T-helper 1 cell (primary cell): ENCODE measurements at places on chromosomes 1 and 21.
A peak's percentile ranks its signal among the peaks of the same experiment; 100 is the strongest.

DNA sequence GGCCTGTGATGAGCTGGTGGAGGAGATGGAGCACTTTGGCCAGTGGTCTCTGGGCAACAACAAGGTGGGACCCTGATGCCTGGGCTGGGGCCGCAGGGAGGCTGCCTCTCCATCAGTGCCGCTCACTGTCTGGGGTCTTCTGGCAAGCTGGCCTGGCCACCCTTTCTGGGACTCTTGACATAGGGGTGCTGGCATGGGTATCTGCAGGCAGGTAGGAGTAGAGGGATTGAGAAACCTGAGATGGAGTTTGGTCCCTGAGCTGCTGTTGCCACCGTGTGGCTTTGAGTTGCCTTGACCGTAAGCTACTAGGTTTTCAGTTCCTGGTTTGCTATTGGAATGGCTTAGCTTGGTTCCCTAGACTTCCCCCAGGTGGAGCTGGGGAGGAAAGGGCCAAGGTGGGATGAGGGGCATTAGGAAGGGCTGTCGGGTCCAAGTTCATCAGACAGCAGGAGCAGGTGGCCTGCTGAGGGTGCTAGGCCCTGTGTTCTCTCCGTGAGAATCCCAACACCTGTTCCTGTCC is 13.2 kb upstream of the MFN2 start:
- DNase-seq, result peak; percentile 26

GRCh38 chr21:14483296-14483695 is 62.8 kb downstream of the SAMSN1 start:
- no peak for DNase-seq

DNA sequence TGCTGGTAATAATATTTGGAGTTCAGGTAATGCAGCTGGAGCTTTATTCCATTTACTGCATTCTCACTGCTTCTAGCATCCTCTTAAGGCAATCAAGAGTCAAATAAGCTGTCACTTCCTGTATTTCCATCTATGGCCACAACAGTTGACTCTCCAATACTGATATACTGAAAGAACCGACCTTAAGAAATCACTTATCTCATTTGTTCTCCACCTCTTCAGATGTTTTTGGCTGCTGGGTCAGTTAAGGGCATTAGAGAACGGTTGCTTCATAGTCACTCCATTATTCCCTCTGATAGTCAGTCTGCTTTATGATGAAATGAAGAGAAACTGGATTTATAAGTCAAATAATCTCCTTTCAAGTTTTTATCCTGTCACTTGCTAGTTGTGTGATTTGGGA is 14.2 kb upstream of the RGS4 start:
- no peak for DNase-seq

DNA sequence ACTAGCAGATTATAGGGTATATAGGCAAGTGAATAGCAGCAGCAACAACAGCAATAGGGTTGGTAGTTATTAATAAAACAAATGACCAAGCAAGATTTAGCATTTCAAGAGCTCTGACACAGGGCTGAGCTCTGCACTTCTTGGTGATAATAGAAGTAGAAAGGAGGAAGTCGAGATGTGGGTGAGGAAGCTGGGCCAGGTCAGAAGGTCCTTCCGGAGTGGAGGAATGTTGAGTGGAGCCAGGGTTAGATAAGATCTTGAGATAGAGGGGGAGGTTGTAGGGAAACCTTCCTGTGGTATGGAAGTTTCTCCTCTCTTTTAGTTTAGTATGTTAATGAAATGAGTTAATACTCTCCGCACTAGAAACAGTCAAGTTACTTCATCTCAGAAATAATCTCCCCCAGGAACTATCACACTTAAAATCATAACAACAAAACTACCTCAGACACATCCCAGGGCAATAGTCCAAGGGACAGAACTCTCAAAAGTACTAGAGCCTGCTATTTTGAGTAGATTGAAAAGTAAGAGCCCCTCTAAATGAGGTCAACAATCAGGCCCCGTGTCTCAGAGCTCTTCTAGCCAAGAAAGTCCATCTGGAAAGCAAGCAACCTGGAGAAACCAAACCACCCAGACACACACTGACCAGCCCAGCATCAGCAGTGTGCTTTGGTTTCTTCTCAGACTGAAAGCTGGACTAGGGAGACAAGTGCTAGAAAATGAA is 45.4 kb upstream of the ATP1B1 start:
- DNase-seq, result no peak

GRCh38 chr1:6220236-6220635 is 14.3 kb downstream of the RNF207 start:
- no peak for DNase-seq

DNA sequence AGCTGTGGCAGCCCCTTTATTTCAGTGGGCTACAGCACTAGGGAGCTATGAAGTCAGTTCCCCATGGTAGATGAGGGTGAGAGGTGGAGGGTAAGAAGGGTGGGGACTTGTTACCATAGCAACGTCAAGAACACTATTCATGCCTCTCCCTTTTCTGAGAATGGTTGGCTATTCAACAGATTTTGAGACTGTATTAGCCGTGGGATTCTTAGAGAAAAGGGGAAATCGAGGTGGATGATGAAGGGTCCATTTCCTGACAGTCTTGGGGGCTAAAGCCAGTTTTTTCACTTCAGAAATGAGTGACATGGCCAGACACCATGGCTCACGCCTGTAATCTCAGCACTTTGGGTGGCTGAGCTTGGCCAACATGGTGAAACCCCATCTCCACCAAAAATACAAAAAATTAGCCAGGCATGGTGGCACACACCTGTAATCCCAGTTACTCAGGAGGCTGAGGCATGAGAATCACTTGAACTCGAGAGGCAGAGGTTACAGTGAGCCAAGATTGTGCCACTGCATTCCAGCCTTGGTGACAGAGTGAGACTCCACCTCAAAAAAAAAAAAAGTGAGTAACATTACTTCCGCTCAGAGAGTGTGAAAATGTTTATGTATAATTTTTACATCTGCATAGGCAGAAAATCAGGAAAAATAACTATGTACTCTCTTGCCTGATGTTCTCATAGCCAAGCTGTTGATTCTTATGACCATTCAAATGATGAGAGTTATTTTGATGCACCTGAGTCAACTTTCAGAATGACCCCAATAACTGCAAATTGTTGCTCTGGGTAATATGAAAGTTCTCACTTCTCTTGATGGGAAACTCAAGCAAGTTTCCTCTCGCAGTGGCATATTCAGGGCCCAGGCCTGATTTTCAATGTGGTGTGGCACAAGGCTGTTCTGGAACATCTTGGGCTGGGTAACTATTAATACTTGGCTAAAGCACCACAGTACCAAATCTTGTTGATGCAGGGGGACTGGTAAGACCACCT is 23.2 kb upstream of the RGSL1 start:
- no peak for DNase-seq

GRCh38 chr1:29849038-29849750 is 612.9 kb downstream of the PTPRU start:
- DNase-seq, result peak; percentile 45

DNA sequence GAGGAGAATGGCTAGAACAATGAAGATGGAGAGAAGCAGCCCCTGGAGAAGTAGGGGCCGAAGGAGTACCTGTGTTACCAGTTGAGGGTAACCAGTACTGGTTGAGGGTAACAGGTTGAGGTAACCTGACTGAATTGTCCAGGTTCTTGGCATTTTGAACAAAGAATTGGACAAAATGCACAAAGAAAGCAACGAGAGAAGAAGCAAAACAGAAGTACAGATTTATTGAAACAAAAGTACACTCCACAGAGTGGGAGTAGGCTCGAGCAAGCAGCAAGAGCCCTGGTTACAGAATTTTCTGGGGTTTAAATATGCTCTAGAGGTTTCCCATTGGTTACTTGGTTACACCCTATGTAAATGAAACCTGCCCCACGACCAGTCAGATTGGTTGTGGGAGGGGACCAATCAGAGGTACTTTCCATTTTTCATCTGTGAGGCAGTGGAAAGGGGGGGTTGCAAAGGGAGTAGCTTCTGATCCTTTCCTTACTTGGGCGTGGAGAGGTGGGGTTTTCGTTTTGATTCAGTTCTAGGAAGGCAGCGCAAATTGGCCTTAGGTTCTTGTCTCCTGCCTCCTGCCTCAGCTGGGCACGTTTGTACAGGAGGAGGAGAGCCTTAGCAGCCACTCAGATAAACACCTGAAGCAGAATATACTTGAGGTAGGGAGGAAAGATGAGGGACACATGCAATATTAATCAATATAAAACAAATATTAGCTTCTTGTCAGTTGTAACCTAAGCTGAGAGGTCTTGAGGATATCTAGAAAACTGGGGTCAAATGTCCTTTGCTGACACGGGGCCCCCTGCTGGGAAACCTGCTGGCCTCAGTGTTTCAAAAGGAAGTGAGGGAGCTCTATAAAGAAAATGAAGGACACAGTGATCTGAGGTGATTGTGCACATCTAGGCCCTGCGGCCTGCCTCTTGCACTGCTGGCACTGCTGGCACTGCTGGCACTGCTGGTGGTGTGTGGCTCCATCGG is 14.3 kb upstream of the LSM10 start:
- no peak for DNase-seq

- peak; percentile 97 for DNase-seq
These were observed at the start of the genes GNG5 and SPATA1 for GRCh38 chr1:84506002-84506728. Gene GNG5 (minus strand): TSS chr1:84506581. CDS start chr1:84506091, 490 bp downstream. Gene SPATA1 (plus strand): TSS chr1:84506386. CDS start chr1:84516360, 9,974 bp downstream.

GRCh38 chr1:116474921-116475849 is 95.6 kb downstream of the CD58 start:
- DNase-seq, result no peak

- no peak for DNase-seq
These were observed 27.9 kb downstream of the ZBED6 start for GRCh38 chr1:203823306-203823705.

DNA sequence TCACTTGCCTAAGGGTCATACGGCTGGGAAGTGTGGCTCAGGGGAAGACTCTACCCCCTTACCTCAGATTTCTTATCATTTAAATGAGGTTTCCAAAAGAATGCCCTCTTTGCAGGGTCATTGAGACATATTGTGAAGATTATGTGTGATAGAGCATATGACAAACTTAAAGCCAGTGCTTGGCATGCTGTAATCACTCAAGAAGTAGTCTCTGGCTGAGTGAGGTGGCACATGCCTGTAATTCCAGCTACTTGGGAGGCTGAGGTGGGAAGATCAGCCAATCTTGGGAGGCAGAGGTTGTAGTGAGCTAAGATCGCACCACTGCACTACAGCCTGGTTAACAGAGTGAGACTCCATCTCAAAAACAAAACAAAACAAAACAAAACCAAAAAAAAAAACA is 7.5 kb upstream of the LDLRAD2 start:
- no peak for DNase-seq

GRCh38 chr1:24027838-24028468 is 47.8 kb upstream of the SRSF10 start:
- peak; percentile 13 for DNase-seq

GRCh38 chr1:104671684-104672353 is 922.1 kb downstream of the AMY1C start:
- no peak for DNase-seq

GRCh38 chr21:37358397-37358796 is 8.2 kb upstream of the DYRK1A start:
- DNase-seq, result no peak

- DNase-seq, result no peak
These were observed 47.6 kb downstream of the PIK3R3 start for GRCh38 chr1:46084553-46085451.

GRCh38 chr1:165376041-165376810 is 19.7 kb upstream of the LMX1A start:
- DNase-seq, result no peak

DNA sequence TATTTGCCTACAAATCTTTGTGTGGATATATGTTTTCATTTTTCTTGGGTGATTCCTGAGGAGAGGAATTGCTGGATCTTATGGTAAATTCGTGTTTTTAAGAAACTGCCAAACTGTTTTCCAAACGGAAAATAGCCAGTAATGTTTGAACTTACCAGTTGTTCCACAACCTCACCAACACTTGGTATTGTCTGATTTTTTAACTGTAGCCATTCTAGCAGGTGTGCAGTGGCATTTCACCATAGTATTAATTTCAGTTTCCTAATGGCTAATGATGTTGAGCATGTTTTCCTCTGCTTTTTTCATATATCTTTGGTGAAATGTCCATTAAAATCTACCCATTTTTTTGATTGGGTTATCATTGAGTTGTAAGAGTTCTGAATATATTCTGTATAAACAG is 56.6 kb downstream of the RPS6KC1 start:
- DNase-seq, result no peak

- DNase-seq, result no peak
These were observed 153.1 kb upstream of the CXADR start for GRCh38 chr21:17359781-17360180.

- no peak for DNase-seq
These were observed 35.7 kb upstream of the SUCO start for GRCh38 chr1:172497230-172497629.

DNA sequence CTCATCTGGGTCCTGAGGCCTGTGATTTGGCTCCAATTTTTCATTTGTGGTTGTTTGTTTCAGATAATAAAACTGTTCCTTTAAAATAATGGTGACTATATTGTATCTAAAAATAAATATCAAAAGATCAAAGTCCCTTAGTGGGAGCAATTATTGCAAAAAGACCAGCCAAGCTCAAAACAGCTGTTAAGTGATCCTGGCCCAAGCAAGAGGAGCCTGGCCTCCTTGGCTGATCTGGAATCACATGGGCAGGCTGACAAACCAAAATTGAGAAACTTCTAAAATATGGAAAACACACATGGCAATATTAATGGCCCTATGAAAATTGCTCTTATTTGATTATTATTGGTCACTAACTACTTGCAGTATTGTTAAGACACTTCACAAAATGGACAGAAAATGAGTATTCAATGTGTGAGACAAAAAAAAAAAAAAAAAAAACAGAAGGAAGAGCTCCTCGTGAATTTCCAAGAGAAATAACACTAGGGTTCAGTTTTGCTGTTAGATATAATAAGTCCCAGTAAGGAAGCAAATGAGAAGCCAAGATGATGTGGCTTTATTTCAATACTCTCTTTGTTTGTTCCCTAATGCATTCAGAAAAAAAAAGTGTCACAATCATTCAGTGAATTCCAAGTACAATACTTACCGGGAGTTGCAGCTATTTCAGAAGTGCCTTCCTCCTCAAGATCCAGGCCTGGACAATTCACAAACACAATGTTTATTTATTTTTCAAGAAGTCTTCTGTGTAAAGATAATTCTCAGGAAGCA is 105.1 kb downstream of the SEC16B start:
- DNase-seq, result no peak

DNA sequence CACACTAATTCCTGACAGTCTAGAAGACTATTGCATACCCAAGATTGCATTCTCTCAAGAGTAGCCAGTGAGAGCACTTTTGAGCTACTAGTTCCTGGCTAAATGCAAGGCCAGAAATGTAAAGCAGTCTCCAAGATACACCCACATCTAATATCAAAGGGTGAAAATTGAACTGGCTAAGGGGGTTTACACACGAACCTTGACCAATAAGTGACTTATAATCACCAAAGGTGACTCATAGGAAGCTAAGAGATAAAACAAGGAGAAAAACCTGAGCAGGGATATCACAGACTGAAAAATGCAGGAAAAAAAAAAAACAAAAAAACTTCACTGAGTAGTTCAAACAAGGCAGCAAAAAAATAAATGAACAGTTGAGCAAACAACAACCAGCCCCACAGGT is 172.2 kb upstream of the RRP15 start:
- DNase-seq, result no peak
